ENCODE measurements at places on chromosomes 3 and 15.
A peak's percentile ranks its signal among the peaks of the same experiment; 100 is the strongest.

DNA sequence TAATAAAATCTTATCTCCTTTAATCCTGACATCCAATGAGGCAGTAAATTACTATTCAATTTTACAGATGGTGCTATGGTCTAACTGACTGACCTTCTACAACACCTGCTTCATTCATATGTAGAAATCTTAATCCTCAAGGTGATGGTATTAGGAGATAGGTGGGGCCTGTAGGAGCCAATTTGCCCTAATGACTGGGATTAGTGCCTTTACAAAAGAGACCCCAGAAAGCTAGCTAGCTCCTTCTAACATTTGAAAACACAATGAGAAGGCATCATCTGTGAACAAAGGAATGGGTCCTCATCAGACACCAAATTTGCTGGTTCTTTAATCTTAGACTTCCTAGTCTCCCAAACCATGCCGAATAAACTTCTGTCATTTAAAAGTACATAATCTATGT is 137.4 kb upstream of the UBP1 start:
- no peak for DNase-seq

DNA sequence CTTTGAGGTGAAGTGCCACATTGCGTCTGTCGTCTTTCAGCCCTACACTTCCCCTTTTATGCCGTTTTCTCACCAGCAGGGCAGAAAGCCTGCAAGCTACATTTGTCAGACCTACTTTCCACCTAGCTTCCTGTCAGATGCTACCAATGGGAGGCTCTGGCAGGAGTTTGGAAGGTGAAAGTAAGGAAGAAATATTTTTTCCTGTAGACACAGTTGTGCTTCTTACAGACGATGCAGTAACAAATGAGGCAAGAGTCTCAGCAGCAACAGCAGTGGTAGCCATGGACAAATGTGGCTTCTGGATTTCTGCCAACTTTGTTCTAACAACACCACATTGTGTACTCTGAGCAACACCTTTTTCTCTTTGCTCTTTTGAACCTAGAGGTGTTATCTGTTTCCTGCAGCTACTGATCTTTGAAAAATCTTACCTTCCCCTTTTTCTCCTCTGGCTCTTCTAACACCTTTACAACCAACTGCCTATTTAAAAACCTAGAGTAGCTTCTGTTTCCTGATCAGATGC is 70.6 kb upstream of the STT3B start:
- DNase-seq, result no peak

GRCh38 chr15:59306520-59307164 is 66.0 kb downstream of the MYO1E start:
- DNase-seq, result no peak

DNA sequence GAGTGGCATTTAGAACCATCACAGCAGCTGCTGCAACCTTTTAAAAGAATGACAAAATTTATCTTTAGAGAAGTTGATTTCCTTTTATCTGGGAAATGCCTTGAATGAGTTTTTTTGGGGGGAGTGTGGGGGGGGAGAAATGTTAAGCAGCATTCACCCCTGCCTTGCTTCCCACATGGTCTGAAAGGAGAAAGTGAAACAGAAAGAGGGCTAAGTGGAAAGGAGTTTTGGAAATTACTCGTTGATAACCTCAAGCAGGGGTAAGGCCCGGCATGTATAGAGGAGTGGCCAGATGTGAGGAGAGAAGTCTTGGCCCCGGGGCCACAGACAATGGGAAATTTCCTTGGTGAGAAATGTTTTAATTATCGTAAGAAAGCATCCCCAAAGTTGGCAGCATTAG is 23.5 kb downstream of the B3GALNT1 start:
- no peak for DNase-seq

DNA sequence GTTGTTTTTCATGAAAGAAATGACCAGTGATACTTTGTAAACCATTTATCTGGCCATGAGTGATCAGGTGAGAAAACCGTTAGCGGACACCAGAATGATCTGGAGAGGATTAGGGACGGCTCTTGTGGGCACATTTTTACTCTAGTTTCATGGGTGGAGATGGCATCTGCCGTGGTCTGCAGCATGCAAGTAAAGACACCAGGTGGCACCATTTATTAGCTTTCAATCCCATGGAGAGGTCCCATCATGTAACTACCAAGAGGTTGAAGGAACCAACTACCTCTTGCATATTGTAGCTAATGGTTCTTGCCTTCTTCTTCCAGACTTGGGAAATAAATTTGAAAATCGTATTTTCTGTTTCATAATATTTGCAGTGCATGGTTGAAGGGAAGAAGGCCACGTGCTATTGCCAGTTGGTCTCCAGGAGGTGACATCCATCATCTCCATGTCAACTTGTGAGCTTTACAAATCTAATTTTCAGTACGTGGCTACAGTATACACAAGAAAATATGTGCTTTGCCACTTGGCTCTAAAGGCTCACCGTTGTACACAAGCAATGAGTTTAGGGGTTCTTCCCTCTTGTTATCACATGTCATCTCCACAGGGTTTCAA is 1.5 kb upstream of the MAPKBP1 start:
- peak; percentile 83 for DNase-seq

- DNase-seq, result no peak
Observed at GRCh38 chr15:90174140-90174875, 26.8 kb upstream of the SEMA4B start.

DNA sequence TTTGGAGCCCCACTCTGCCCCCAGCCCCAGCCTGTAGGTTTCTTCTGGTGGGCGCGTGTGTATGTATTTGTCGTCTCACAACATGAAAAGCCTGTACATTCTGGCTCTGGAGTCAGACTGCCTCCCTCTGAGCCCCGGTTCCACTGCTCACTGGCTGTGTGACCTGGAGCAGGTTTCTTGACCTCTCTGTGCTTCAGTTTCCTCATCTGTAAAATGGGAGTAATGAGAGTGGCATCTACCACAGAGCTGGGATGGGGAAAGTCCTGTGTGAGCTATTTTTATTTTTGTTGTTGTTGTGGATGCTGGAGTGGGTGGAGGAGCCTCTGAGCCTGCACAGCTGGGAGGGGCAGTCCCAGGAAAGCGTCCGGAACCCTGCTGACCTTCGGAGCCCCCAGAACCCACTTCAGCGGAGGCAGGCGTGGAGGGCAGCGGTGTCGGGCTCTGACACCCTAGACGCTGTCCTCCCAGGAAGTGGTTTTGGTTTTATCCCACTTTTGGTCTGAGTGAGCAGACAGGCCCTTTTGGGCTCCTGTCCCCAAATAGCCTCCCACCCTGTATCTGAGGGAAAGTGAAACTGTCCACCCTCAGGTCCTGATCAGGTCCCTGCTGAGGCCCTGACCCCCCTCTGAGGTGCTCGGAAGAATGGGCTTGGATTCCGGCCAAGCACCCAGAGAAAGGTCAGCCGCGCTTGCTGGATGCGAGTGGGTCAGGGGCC is 103.5 kb downstream of the CHSY1 start:
- DNase-seq, result no peak

DNA sequence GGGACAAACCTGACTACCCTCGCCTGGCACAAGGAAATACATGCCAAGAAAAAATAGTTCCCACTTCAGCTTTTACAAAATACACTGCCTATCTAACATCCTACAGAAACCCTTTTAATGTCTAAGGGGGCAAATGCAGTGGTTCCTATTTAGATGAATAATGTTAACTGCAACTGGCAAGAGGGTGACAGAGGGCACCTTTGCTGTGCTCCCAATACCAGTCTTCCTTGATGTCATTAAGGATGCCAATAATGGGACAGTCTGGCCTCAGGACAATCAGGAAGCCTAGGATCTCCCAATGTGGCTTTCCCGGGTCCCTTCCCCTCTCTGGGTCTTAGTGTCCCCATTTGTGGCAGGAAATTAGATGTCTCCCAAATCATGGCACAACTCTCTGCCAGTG is 13.9 kb downstream of the CSRNP1 start:
- DNase-seq, result no peak

GRCh38 chr3:48469046-48469915 is 22.7 kb downstream of the ATRIP start:
- no peak for DNase-seq

DNA sequence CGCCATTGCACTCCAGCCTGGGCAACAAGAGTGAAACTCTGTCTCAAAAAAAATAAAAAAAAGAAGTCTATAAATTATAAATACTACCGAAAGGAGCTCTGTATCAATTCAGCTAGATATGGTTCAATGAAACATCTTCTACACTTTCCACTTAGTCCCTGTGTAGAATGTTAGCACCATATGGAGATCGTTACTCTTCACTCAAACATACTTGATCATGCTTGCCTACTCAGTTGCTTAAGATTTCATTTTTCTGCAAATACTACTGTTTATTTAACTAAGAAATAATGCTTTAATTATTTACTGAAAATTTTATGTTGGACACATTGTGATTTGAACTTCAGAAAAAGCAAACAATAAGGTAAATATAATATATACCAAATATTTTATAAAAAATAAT is 17.1 kb upstream of the NANOGP8 start:
- DNase-seq, result no peak

- DNase-seq, result no peak
Observed at GRCh38 chr15:57223887-57224286, 152.4 kb upstream of the CGNL1 start.

- DNase-seq, result no peak
Observed at GRCh38 chr3:66592016-66592761, 91.4 kb upstream of the LRIG1 start.

- no peak for DNase-seq
Observed at GRCh38 chr3:109137761-109138160, 1.2 kb downstream of the C3orf85 start.

- DNase-seq, result no peak
Observed at GRCh38 chr3:38347421-38348200, 1.0 kb downstream of the XYLB start.

- DNase-seq, result no peak
Observed at GRCh38 chr3:66047311-66048050, 8.8 kb upstream of the MAGI1 start.

- no peak for DNase-seq
Observed at GRCh38 chr3:169722724-169723123, 42.1 kb downstream of the TERC start.

DNA sequence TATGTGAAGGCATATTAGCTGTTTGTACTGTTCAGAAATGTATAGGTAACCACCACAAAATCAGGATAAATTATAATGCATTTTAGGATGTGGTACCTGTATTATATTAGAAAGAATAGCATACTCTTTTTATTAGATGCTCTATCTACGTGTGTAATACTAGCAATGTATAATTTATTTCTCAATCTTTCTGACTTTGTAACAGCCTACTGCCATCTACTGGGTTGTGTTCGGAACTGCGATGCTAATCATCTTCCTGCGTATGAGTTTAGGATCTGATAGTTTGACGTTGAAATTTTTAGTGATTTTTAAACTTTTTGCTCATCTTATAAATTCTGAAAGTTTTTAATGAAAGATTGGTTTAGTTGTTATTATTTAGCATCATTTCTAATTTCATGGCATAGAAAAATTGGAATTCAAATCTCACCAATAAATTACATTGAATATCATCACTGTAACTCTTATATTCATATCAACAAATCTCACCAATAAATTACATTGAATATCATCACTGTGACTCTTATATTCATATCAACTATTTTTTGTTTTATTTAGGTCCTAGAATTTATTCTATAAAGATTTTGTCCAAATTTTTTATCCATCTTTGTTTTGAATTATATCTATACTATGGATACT is 322.7 kb upstream of the ZNF717 start:
- no peak for DNase-seq

DNA sequence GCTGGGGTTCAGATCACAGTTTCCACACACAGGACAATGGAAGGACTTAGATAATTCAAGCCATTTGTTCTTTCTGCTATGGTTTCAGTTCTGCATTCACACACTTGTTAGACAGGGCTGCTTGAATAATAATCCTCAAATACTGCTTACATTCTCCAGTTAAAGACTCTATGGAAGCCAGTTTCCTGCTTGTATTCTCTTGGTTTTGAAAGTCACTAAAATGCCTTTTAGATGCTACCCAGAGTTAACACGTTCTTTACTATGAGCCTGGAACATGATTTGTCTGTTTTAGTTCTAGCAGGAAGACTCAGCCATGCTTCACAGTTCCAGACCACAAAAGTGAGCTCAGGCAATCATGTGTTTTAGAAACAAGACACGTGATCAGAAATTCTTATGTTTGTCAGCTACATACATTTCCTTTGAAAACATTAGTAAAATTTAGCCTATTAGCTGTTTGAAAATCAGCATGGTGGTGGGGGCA is 152.4 kb downstream of the LEKR1 start:
- no peak for DNase-seq

DNA sequence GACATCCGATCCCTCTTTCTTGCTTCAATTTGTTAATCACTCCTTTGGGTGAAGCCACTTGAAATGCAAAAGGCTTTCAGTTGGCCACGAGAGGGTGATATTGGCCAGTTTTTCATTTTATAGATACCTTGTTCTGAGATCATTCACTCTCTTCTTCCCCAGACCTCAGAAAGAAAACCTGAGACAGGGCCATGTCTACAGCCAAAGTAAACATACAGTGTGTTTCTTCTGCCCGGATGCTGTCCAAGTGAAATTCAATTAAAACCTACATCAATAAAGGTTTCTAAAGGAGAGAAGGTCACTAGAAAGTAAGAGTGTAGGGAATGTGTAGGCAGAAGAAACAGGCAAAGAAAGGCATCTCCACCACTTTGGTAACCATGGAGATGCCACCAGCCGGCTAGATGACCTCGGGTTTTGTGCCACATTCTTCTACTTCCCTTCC is 39.5 kb upstream of the FMN1 start:
- DNase-seq, result peak; percentile 17

DNA sequence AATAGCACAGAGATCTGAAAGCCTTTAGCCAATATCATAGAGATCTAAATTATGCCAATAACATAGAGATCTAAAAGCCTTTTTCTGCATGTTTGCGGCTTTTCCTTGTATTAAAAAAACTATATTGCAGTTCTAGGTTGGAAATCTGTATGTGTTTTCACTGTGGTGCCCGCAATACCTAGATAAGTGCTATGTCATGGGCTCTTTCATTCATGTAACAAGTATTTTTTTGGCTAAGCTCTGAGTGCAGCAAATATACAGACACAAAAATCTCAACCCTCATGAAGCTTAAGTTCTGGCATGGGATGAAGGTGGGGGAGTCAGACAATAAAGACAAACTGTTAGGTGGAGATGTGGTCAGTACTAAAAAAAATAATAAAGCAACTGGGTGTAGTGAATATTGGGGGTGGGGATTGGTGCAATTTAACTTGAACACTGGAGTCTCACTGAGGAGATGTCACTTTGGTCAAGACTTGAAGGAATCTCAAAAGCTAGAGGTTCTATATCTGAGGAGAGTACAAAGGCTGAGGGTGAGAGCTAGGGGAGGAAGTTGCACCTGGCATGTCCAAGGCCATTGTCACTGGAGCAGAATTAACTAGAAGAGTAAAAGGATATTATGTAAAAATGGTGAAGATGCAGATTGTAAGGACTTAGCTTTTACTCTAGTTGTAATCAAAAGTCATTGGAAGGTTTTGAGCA is 973 bp downstream of the BUB1B start:
- DNase-seq, result no peak

- no peak for DNase-seq
Observed at GRCh38 chr15:58839485-58839884, 68.4 kb downstream of the MINDY2 start.

DNA sequence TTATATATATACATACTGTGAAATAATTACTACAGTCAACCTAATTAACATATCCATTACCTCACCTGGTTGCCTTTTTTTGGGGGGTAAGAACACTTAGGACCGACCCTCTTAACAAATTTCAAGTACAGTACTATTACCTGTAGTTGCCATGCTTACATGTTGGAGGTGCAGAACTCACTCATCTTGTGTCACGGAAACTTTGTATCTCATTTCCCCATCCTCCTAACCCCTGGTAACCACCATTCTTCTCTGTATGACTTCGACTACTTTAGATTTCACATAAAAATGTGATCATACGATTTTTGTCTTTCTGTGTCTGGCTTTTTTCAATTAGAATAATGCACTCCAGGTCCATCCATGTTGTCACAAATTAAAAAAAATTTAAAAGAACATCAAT is 55.5 kb upstream of the MELTF start:
- no peak for DNase-seq

- DNase-seq, result no peak
Observed at GRCh38 chr3:186605078-186605477, 7.8 kb upstream of the AHSG start.

Data from NCI-H524 treated with DMSO at 0.1 percent for 48 hours (cell line).